Upper lobe of right lung (tissue), 1 donor: ENCODE measurements at places on chromosomes 3 and 15.

- no peak for DNase-seq
- H3K4me3 ChIP-seq, result no peak overlapping the region
- H3K27me3 ChIP-seq, result no peaks in the 10 kb centered on the region
- no peak overlapping the region for H3K27ac ChIP-seq
These were observed 32.2 kb downstream of the GPR176 start for GRCh38 chr15:39887832-39888231.

DNA sequence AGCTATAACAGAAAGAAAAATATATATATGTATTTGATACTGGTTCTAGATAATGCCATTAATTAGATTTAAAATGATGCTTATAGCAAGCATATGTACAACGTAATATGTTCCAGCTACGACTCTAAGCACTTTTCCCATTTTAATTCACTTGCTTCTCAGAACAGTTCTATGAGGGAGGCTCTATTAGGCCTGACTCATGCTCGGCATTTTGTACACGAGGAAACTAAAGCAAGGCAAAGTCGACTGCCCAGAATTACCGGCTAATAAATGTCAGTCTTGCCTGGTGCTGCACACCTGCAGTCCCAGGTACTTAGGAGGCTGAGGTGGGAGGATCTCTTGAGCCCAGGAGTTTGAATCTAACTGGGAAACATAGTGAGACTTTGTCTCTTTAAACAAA, 106.0 kb downstream of the PTPRG start:
- no peak overlapping the region for H3K27ac ChIP-seq
- H3K4me3 ChIP-seq, result no peak overlapping the region

- no peak overlapping the region for H3K4me3 ChIP-seq
- no peaks in the 10 kb centered on the region for H3K36me3 ChIP-seq
- peaks cover 47% of the 10 kb centered on the region for H3K4me1 ChIP-seq
- H3K27me3 ChIP-seq, result no peaks in the 10 kb centered on the region
- H3K27ac ChIP-seq, result peak overlapping the region; percentile 91
These were observed 164.0 kb upstream of the TBL1XR1 start for GRCh38 chr3:177361081-177361938.

DNA sequence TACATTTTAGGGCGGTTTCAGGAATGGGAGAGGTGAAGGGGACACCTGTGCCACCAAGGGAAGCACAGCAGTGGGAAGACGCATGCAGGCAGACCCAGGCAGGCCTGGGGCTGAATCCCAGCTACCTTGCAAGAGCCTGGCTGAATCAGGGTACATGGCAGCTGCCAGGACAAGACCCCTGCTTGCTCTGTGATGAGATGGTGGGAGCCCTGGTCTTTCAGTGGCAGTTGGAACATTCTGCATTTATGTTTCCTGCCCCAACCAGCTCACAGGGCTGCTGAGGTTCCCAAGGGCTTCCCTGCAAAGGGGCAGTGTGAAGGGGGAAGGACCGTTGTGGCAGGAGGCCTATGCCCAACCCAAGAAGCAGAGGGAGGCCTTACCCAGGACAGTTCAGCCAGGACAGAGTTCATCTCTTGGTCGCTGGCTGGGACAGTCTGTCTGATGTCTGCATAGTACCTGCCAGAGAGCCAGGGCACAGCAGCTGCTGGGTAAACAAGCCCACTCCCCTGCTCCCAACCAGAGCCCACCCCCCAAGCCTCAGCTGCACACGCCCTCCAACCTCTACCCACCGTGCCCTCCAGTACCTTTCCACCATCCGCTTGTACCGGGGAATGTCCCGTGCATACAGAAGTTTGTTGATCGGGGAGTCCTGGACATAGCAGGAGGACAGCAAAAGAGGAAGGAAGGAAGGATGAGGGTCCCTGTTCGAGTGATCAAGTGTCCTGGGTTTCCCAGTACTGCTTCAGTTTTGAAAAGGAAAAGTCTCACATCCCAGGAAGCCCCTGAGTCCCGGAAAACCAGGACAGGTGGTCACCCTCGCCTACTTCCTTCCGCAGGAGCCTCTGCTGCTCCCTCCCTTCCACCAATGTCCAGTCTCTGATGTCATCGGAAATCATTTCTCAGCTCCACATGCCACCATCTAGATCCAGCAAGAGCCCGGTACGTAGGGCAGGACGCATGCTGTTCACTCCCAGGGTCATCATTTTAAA, 23.1 kb downstream of the PLXNB1 start:
- H3K36me3 ChIP-seq, result peaks cover 51% of the 10 kb centered on the region
- H3K4me1 ChIP-seq, result peaks cover 8% of the 10 kb centered on the region
- no peaks in the 10 kb centered on the region for H3K27me3 ChIP-seq
- DNase-seq, result no peak
- H3K27ac ChIP-seq, result no peak overlapping the region
- H3K4me3 ChIP-seq, result no peak overlapping the region

- H3K4me1 ChIP-seq, result peaks cover 20% of the 10 kb centered on the region
- H3K27me3 ChIP-seq, result no peaks in the 10 kb centered on the region
- H3K4me3 ChIP-seq, result no peak overlapping the region
These were observed 28.0 kb upstream of the VGLL4 start for GRCh38 chr3:11671648-11672100.

DNA sequence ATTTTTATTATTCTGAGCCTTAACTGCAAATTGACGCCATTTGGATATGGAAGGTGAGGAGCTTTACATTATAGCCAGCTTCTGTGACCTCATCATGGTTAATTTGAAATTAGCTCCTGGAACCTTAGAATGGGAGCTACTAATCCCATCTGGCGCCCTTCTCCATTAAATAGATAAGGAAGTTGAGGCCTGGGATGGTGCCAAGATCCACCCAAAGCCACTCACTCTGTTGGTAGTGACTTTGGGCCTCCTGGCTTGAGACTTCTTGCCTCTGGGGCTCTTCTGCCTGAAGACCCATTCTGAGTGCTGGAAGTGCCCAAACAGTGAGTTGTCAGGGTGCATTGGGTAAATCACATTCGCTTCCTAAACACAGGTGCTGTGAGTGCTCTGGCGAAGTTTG, 12.0 kb upstream of the HMCES start:
- H3K36me3 ChIP-seq, result peaks cover 100% of the 10 kb centered on the region
- H3K27ac ChIP-seq, result no peak overlapping the region
- H3K27me3 ChIP-seq, result no peaks in the 10 kb centered on the region
- DNase-seq, result no peak

GRCh38 chr3:8962226-8962861, 928 bp downstream of the RAD18 start:
- no peaks in the 10 kb centered on the region for H3K27me3 ChIP-seq
- H3K4me3 ChIP-seq, result peak overlapping the region; percentile 75
- H3K4me1 ChIP-seq, result peaks cover 9% of the 10 kb centered on the region
- no peaks in the 10 kb centered on the region for H3K36me3 ChIP-seq
- no peak for DNase-seq
